ENCODE measurements at places on chromosomes 12 and 14.

DNA sequence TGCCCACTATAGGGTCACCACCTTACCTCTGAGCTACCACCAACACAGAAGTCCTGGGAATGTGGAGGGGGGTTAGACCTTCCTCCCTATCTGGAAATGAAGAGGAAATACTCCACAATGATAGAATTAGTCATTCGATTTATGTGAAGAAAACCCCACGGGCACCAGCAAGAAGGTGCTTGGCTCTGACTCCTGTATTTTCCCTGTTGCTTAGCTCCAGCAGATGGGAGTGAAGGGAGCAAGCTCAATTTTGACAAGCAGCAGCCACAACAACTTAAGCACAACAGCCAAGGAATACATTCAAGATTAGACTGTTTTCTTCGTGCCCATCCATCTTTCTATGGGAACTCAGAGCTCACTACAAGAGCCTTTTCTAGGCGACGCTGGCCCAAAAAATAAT, 191.7 kb downstream of the SPTSSA start:
- DNase-seq = no peak

DNA sequence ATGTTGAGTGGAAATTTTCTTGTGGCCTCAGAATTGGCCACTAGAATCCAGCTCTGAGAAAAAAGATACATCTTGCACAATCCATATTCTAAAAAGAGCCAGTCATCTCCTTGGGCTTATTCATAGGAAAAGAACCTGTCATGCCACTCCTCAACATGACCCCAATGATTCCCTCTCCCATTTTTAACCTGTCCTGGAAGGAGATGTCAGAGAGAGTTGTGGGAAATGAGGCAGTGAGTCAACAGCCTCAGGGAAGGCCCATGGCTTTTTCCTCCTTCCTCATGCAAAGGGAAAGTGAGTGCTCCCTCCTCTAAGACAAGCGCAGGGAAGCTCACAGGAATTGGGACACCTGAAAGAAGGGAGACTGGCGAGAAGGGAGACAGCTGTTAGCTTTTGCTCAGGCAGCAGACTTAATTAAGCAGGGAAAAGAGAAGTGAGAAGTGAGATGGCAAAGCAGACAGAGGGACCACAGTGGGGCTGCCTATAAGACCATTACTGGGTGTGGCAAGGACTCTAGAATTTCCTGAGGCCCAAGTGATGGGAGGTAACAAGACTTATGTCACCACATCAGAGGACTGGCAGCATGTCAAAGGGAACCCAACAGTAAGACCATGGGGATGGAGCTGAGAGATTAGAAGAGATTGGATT, 10.2 kb upstream of the DHRS7 start:
- no peak for DNase-seq

GRCh38 chr12:124207049-124207448, 87.8 kb upstream of the RFLNA start:
- DNase-seq = no peak

DNA sequence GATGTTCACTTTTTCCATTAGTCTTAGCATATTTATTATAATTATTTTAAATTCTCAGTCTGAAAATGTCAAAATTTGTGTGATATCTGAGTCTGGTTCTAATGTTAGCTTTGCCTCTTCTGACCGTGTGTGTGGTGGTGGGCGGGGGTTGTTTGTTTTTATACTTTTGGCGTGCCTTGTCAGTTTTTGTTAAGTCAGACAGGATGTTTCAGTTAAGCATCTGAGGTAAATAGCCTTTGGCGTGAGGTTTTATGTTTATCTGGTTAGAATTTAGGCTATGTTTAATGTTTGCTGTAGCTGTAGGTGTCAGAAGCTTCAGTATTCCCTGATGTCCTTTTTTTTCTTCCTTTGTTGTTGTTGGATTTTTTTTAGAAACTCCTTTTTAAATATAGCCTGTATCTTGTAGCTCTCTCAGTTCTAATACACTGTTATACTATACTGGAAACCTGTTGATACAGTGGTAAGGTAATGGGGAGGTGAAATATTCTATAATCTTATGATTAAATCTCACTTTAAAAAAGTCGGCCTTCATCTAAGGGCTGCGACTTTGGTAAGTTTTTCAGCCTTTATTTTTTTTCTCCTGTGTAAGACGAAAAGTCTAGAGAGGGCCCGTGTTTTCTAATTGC, 111.6 kb downstream of the SCAF11 start:
- DNase-seq = no peak

- DNase-seq = no peak
Measured at GRCh38 chr12:38890102-38890855, 15.1 kb downstream of the CPNE8 start.

- DNase-seq = peak; percentile 42
Measured at GRCh38 chr14:95046711-95047681, 110.3 kb downstream of the DICER1 start.

DNA sequence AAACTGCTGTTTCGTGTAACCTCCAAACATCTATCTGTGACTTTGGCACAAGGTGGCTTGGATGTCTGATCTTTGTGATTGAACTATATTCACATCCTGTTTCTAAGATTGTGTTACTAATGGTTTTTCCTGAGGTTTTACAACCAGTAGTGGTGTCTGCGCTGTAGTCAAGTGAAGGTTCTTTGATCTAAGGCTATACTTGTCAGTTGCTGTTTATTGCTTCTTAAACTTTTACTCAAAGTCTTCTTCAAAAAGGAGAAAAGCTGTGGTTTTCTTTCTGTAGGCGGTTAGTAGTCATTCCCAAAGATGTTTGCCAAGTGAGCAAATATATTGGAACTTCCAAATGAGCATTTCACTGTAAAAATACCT, 12.3 kb upstream of the CALM1 start:
- DNase-seq = no peak

- no peak for DNase-seq
Measured at GRCh38 chr14:33611405-33612196, 339.3 kb downstream of the EGLN3 start.

DNA sequence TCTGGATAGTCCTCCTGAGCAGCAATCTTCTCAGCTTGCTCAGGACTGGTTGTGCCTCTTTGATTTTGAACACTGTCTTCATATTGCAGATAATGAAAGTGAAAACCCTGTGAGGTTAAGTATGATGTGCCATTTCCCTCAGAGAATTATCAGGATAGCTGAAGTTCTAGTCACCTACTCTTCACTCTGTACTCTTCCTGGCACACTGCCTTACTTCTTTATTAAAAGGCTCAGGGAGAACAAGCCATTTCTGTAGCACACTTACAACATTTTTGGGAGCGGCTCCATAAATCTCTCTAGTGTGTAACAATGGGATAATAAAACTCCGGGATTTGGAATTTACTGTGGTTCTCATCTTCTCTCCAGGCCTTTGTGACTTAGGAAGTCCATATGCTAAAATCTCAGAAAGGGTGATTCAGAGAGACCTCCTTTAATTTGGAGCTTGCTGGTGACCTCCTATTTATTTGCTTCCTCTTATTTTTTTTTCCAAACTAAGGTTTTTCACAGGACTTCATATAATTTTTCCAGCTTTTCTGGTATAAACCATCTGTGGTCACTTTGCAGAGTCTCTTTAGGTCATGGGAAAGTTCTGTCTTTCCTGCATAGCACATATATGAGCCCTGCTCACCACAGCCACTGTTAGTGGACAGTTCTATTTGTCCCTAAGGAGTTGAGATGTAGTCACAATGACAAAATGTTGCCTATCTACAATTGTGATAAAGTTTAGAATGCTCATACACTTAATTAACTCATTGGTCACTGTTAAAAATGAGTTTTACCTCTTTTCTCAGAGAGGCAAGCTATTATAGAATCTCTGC, 53.5 kb upstream of the LDHB start:
- DNase-seq = no peak

DNA sequence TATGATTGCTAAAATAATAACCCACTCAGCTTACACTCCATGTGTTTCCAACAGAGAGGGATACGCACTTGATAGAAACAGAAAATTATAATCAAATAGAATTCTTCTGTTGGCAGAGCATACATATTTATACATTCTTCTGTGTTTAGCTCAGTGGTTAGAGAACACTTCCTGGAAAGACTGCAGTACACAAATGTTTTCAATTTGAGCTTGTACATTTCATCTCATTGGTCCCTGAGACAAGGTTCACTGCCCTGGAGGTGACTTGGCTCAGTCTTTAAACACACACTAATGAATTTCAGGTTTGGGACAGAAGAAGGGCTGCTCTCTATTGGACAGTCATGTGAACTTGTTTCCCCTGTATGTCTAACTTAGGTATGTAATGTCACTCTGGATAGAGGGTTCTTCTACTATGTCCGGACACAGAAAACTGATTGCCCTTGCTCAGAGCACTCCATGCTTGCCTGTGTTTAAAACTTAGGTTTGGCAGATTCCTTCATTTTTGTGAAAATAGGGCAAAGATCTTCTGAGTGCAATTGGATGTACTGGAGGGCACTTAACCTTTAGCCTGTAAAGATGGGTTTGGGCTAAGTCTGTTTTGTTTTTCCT, 22.9 kb downstream of the PROX2 start:
- DNase-seq = no peak

- DNase-seq = no peak
Measured at GRCh38 chr14:68253160-68253780, 433.7 kb downstream of the RAD51B start.

DNA sequence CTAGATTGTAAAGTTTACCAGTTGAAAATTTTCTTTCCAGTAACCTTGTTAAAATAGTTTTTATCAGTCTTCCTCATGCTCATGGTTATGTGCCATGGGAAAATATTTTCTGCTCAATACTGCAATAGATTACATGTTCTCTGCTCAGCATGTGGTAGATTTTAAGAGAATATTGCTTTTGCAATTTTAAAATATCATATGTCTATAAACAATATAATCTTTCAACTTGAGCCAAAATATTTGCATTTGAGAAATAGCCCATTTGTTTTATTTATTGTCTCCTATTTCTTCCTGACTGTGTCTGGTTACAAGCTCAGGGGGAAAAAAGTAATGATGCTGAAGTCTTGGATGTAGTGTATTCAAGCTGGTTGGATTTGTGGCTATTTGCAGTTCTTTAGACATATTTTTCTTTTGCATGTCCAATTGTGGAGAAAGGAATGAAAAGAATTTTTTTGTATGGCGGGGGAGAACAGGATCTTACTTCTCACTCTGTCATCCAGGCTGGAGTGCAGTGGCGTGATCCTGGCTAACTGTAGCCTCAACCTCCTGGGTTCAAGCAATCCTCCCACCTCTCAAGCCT, 342.6 kb upstream of the NAV3 start:
- no peak for DNase-seq

DNA sequence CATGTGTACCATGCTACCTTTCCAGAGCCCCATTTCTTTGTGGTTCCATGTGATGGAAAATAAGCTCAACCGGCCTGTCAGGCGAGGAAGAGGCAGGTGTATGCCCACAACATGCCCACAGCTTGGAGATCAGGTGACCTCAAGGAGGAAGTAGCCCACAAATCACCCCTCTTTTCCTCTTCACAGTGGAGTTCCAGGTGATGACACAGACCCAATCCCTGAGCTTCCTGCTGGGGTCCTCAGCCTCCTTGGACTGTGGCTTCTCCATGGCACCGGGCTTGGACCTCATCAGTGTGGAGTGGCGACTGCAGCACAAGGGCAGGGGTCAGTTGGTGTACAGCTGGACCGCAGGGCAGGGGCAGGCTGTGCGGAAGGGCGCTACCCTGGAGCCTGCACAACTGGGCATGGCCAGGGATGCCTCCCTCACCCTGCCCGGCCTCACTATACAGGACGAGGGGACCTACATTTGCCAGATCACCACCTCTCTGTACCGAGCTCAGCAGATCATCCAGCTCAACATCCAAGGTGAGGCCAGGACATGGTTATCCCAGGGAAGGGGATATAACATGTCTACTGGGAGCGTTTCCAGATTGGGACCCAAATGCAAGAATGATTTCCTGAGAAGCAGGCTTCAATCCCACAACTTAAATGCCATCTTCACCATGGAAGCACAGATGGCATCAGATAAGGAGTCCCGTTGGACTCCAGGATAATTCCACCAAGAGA, 5.5 kb downstream of the TAPBPL start:
- DNase-seq = no peak

GRCh38 chr14:69960296-69960695, 81.1 kb downstream of the SMOC1 start:
- DNase-seq = no peak

- peak; percentile 38 for DNase-seq
Measured at GRCh38 chr12:70609739-70610491, 27.3 kb downstream of the PTPRB start.

DNA sequence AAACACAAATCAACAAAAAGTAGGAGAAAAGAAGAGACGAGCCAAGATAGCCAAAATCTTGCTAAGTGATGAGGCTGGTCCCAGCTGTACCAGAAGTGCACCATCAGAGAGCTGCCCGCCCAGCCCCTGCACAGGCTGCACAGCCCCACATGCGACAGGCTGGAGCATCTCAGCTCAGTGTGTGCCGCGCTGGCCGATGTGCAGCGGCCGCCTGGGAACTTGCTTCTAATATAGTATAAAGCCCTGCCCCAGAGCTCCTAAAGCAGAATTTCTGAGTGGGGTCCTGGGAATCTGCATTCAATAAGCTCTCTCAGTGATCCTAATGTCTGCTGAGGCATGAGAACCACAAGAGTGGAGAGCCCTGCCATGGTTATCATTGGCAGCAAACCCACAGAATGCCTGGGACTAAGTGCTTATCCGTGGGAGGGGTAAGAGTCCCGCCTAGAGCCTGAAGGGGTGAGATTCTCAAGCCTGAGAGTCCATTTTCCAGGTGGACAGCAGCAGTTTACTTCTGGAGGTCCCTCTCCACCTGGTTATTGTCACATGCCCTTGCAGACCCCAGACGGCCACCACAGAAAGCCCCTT, 171.6 kb downstream of the DPF3 start:
- DNase-seq = no peak

DNA sequence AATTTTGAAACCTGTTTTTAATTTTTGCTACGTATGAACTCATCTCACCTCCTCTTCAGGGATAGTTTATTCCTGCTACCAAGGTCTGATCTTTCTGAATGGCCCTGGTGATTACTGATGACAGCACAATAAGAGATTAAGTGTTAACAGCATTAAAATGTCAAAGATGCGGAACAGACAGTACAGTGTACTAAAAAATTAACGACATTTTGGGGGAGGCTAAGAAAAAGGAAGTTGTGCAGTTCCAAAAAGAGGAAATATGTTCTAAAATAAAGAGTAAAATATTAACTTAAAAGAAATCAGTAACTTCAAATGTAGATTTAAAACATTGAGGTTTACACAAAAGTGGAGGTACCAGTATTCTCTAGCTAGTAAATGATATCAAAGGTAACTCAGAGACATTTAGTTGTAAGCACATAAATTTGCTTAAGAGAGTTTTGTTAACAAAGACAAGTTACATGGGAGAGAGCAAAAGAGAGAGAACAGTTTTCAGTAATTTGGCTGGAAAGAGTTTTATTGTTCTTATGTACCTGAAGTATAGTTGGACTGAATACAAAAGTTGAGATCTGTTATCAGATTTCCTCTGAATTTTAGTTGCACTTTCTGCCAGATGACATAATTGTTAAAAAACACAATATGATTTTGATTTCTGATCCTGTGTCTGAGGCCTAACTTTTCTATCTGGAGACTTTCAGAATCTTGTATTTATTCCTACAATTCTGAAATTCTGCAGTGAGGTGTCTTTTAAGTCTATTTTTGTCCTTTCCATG, 4.2 kb upstream of the CLECL1 start:
- DNase-seq = no peak

- no peak for DNase-seq
Measured at GRCh38 chr14:30603402-30603801, 18.7 kb upstream of the SCFD1 start.

GRCh38 chr12:16282978-16283377, 5.5 kb upstream of the SLC15A5 start:
- DNase-seq = no peak

Data from hindlimb muscle (tissue), 1 donor.